ENCODE measurements at places on chromosomes 6 and 20.
A peak's percentile ranks its signal among the peaks of the same experiment; 100 is the strongest.

DNA sequence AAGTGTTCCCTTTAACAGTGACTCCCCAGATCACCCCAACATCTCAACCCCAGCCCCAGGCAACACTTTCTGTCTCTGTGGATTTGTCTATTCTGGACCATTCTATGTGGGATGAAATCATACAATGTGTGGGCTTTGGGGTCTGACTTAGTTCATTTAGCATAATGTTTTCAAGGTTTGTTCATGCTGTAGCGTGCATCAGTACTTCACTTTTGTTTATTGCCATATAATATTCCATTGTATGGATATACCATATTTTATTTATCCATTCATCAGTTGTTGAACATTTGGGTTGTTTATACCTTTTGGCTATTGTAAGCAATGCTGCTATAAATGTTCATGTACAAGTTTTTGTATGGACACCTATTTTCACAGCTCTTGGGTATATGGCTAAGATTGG is 31.0 kb downstream of the FOXF2 start:
- no peak for DNase-seq

DNA sequence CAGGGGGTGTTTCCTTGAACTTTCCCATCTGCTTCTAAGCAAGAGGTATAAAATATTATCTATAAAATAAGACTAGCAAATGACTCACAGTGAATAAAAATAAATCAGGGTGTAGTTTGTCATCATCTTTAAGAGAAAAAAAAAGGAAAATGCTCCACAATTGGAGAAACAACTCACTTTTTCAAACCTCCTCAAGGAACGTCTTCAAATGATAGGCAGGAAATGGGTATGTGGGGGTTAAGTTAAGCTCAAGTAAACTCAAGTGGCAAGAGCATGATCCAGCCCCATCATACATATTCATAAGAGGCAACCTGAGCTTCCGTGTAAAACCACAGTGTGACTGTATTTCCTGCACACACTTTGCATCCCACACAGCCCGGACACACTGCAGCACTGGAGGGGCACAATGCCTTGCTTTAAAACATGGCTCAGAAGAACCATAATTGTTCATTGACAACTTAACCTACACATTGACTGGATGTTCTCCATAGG is 58.5 kb upstream of the CEP85L start:
- DNase-seq = no peak

- no peak for DNase-seq
These were observed 6.3 kb downstream of the BMP6 start for GRCh38 chr6:7732228-7732627.

DNA sequence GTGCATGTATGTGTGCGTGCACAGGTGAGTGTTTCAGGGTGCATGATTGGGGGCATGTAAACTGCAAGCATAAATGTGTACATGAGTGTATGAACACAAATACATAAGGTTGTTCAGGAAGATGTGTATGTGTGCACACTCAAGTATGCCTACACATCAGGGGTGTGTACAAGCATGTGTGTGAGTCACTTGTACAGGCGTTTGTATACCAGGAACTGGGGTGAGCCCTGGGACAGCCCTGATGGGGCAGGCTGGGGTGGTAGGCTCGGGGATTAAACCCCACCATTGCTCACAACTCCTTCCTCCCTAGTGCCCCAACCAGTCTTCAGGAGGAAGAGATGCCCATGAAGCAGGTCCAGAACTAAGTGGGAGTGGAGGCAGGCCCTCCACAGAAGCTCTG is 4.3 kb downstream of the CRIP3 start:
- no peak for DNase-seq

DNA sequence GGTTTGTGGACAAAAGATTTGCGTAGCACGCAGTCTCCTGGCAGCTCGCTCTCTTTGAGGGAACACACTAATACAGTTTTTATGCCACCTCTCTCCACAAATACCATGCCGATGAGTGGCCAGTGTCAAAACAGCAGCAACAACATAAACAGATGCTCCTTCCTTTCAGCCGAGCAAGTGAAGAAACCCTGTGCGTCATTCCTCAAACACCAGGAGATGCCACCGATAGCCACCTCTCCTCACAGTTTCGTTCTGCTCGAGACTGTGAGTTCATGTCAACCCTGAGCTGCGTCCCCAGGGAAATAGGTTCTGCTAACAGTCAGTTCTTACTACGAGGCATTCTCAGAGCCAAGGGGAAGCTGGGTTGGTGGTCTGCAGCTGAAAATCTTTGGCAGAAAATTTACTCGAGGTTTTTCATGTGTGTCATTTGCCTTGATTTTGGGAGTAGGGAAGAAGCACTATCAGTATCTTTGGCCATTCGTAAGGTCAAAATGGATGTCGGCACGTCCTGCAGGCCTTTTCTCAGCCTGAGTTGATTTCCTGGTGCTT is 59.9 kb downstream of the EYA2 start:
- DNase-seq = no peak

- no peak for DNase-seq
These were observed 247.9 kb upstream of the BMP2 start for GRCh38 chr20:6519556-6519955.

- no peak for DNase-seq
These were observed 94.6 kb downstream of the ARMC2 start for GRCh38 chr6:108942556-108943492.

- no peak for DNase-seq
These were observed 327.3 kb upstream of the RNF24 start for GRCh38 chr20:4342609-4343008.

- DNase-seq = peak; percentile 63
These were observed at the start of gene GCNT2 for GRCh38 chr6:10521104-10521808. Gene GCNT2 (plus strand): TSS chr6:10521351. CDS start chr6:10528912, 7,561 bp downstream.

GRCh38 chr6:1379017-1379787 is 10.2 kb upstream of the FOXF2 start:
- no peak for DNase-seq

DNA sequence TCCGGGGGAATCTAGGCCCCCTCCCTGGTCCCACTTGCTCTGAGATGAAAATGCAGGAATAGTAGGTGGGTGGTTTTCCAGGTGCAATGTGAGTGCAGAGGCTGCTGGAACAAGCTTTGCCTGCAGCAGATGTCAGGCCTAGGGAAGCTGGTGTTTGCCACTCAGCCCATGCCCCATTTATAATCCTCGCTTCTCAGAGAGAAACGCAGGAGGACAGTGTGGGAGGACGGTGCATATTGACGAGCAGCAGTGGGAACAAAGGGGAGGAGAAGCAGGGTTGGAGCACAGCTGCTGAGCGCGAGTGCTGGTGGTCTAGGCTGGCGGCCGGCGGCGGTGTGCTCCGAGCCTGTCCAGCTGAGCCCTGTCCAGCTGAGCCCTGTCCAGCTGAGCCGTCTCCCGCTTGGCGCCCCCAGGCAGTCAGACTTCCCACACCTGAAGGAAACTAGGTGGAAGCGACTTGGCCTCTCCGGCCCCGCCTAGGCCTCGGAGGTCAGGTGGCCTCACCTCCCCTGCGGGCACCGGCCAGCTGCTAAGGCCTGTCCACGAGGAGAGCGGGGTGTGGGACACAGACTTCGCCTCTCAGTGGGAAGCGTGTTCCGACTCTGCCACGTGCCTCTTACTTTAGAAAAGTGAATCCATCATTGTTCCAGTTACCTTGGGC is 49.7 kb upstream of the FRMD1 start:
- DNase-seq = no peak

DNA sequence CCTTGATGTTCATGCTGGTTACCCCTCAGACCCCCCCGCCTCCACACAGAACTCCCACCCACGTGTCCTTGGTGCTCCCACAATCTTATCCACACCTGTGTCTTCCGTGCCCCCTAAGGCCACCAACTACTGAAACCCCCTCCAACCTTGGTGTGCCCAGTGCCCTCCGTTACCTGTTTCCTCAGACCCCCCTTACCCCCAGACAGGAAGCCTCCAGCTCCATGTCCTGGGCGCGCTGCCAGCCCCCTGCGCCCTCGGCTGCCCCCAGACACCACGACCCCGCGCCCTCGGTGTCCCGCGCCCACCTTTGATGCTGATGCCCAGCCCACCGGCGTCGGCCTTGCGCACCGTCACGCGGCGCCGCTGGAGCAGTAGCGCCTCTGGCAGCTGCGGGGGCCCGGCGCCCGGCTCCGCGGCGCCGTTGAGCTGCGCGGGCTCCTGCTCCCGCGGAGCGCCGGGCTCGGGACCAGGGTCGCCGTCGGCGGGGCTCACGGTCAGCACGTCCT is 504 bp downstream of the SNTA1 start:
- DNase-seq = no peak

- DNase-seq = no peak
These were observed 159.1 kb downstream of the TFAP2C start for GRCh38 chr20:56788041-56788670.

DNA sequence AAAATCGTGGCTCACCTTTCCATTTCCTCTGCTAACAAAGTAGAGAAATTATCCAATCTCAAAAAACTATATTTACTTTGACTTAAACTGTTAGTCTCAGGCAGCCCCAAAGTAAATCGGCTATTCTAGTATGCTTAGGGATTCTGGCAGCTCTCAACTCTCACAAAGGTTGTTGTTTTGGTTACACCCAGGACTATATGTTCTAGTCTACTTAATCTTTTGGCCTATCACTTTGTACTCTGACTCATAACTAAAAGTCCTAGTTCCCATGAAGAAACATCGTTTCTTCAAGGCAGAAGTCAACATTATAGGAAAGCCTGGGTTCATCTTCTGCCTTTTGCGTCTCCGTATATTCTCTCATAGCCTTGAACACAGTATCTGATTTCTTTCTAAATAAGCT is 42.3 kb downstream of the MYLK4 start:
- DNase-seq = no peak

DNA sequence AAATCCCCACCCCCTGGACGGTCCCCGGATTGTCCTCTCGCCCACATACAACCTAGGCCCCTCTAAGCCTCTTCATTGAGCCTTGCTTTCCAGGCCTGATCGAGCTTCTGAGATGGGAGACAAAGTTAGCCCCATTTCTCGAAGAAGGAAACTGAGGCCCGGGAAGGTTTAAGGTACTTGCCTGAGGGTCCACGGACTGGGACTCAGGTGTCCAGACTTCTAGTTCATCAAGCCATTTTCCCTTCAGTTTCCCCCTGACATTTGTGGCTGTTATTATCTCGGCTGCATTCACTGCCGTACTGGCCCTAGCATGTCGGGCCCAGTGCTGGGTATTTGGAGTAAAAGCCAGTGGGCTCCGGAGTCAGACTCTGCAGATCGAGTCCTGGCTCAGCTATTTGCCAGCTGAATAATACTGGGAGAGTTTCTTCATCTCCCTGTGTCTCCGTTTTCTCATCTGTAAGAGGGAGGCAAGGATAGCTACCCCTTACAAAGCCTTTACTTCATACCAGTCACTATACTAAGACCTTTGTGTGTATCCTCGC is 633 bp downstream of the RPRD1B start:
- DNase-seq = no peak

- DNase-seq = no peak
These were observed 27.9 kb downstream of the GFRA4 start for GRCh38 chr20:3635346-3635745.

GRCh38 chr6:106039897-106040592 is 46.1 kb upstream of the PRDM1 start:
- DNase-seq = no peak

DNA sequence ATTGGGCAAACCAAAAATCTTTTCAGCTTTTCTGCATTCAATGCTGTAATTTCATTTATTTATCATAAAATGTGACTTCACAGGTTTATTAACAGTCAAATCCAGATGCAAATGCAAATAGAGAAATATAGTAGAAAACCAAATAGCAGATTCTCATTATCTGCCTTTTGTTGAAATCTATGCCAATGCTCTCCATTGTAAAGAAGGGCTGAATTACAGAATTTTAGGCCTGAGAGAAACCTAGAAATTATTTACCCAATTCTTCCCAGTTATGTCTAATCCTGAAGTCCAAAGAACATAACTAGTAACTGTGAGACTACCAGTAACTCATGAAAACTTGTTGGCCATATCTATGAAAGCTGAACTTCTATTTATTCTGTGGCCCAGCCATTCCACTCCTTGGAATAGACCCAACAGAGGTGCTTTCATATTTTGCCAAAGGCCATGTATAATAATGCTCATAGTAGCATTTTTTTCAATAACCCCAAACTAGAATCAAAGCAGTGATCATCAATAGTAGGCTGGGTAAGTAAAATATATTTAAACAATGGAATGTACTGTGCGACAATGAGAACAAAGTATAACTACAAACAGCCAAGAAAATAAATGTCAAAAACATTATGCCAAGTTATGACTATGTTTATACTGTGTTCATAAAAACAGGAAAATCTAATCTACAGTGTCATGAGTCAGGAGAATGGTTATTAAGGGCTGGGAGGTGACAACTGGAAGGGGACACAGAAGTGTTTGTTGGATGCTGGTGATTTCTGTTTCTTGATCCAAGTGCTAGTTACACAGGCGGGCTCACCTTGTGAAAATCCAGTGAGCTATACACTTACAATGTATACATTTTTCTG is 183.8 kb downstream of the HS3ST5 start:
- no peak for DNase-seq

DNA sequence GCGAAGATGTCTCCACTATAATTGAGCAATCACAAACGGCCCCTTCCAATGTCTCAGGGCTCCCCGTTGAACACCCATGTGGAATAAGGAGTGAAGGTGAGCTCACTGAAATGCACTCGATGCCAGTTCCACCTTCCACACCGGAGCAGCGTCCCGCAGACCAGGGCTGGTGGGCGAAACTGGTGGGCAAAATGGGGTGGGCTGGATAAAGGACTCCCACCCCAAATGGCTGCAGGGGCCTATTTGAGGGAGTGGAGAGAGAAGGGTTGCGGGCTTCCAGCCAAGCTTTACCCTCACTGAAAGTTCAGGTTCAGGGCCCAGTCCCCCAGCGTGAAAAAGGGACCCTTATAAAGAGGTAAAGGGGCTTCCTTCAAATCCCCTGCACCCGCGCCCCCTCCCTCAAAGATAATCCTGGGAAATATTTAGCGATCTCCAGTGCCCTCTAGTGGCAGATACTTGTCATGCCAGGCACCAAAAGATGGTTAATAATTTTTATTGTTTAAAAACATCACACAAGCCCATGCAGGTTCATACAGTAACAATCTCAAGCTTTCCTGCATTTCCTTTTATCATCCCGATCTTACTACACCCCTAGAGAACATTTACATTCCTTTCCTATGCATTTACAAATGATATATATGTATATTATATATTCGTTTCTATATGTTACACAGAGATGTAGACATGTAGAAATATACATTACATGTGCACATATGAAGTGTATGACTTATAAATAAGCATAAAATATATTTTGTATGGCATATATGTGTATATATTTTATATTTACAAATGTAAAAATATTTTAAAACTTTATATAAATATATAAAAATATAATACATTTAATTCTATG is 58.2 kb upstream of the NKX2-2 start:
- DNase-seq = peak; percentile 32

- DNase-seq = no peak
These were observed 19.9 kb upstream of the BHLHE23 start for GRCh38 chr20:63026582-63027165.

GRCh38 chr20:23358563-23358906 is 3.4 kb upstream of the GZF1 start:
- DNase-seq = no peak

GRCh38 chr20:63552481-63553249 is 1.3 kb upstream of the FNDC11 start:
- no peak for DNase-seq
